ENCODE measurements at places on chromosomes 11 and 22. TPM values are rescaled to one million over a fixed set of nuclear protein-coding genes. Genes with fewer than 3 reads are reported as not detected.

The MYO18B gene
- 0.08 TPM for total RNA-seq

The SCO2 gene
- total RNA-seq = 0.49 TPM

DNA sequence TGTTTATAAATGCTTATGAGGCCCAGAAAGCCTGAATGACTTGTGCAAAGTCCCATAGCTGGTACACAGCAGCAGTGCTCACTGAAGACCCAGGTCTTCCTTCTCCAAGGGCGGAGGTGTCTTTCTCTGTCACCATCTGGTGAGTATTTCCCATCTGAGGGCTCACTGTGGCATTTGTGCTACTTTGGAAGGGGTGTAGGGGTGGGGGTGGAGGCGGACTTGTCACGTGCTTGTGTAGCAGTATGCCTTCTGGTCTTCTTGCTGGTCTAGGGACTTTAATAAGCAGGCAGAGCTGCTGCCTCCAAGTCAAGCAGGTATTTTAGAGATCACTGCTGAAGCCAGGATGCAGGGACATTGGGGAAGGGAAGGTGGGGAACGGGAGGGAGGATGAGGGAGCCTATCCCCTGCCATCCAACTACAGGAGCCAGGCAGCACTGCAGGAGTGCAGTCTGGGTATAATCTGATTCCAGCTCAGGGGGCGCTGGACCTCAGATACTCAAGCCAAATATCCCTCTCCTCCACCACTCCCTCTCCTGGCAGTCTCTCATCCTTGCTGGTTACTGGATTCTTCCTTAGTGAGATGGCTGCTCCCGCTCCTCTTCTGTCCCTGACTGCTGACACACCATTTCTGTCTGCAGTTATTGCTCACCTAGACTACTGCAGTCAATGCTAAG, 3.4 kb downstream of the ABCC8 start:
- DNase-seq = no peak

- no peak for DNase-seq
Measured at GRCh38 chr11:31847761-31848160, 36.6 kb upstream of the PAX6 start.

DNA sequence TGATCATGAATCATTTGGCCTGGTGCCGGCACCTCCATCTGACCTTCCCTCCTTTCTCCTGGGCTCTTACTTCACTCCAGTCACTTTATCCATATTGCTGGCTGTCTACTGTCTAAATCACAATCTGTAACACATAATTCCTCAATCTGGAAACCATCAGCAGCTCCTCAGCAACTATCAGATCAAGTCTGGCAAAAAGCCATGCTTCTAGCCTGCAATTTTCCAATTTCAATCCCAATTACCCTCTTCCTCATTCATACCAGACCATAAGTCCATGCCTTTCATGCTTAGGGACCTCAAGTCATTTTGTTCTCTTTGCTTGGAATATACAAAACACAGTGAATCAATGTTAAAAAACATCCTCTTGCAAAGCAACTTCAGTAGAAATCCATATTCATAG, 882.8 kb upstream of the ANO3 start:
- DNase-seq = no peak

GRCh38 chr11:95655536-95655935, 134.0 kb downstream of the FAM76B start:
- no peak for DNase-seq
